ENCODE measurements at places on chromosomes 5 and 9.

DNA sequence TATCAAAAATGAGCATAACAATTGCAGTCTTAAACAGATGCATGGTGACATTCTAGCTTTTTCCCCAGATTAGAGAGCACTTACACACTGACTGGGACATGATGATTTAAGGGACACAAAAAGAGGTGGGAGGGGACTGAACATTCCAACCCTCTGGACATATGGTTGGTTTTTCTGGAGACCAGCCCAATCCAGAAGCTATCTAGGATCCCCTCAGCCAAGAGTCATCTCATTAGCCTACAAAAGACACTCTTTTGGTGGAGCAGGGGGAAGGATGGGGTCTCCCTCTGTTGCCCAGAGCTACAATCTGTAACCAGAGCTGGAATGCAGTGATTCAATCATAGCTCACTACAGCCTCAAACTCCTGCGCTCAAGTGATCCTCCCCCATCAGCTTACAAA, 97.3 kb upstream of the IQGAP2 start:
- no peak for DNase-seq

DNA sequence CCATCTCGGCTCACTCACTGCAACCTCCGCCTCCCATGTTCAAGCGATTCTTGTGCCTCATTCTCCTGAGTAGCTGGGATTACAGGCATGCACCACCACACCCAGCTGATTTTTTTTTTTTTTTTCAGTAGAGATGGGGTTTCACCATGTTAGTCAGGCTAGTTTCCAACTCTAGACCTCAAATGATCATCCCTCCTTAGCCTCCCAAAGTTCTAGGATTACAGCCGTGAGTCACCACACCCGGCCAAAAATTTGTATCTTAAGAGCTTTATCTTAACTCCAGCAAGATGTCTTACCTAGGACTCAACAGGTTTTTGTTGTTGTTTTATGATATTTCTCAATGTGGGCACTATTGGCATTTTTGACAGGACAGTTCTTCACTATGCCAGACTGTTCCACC, 27.9 kb downstream of the LYRM7 start:
- no peak for DNase-seq

DNA sequence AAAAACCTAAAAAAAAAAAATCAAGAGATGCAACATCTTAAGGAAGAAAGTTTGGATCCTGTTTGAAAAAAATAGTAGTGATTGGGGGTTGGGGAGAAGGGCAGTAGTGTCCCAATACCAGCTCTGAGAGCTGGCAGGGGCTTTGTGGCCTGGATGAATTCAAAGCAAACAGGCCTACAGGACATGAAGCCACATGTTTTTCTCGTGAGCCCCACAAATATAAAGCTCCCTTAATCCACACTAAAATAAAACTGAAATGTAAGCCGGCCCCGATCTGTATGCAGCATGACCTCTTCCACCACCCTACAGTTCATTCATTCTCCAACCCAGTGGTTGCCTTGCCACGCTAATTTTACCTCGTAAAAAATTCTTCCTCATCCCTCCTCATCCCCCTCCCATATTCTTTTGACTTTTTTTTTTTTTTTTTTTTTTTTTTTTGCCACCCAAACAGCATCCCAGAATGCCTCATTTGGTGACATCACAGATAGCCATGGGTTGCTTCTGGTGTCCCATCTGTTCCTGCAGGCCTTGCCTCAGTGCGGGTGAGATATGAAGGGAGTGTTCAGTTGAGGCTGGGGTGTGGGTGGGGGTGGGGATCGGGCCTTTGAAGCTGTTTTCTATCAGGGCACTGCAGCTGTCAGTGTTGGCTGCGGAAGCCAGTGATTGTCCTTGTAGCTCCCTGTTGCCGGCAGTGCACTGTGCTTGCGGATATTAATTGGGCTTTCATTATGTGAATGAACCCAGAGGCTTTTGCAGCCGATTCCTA, 81.6 kb upstream of the NFIB start:
- no peak for DNase-seq

DNA sequence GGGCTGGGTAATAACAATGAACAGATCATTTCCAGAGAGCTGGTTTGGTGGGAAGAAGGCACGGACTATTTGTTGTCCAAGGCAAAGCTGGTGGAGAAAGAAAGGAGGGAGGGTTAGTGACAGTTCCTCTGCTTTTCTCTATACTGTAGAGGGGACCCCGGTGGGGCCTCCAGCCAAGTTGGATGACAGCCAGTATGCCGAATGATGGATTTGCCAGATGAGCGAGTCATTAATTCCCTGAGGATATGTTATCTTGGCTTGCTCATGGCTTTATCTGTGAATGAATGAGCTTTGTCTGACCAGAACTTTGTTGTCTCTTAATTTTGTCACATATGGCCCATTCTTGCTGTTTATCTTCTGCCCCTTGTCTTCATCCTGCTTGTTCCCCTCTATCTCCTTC, 158.6 kb upstream of the GLRA1 start:
- DNase-seq = no peak

GRCh38 chr5:99445805-99446204, 517.0 kb upstream of the CHD1 start:
- DNase-seq = no peak

- no peak for DNase-seq
These were observed 75.6 kb downstream of the C7 start for GRCh38 chr5:40984884-40985283.

GRCh38 chr5:124655251-124655917, 91.1 kb downstream of the ZNF608 start:
- DNase-seq = peak; percentile 36

DNA sequence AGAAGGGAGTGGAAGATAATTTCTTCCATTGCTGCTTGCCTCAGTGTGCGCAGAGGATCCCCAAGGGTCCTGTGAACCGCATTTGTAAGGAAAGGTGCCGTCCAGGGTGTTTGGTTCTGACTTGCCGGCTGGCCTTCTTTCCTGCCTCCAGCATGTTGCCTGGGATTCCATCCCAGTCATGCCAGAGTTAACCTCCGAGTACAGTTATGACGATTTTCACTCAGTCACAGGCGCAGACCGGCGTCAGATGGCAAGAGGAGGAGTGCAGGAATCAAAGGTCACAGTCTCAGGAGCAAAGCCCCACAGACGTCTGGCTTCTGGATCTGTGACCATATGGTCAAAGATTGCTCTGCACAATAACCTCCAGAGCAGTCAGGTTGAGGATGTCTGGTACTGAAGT, 5.9 kb upstream of the GADD45G start:
- DNase-seq = no peak

GRCh38 chr5:163758283-163758711, 252.9 kb downstream of the MAT2B start:
- DNase-seq = no peak

Measured in ACHN (cell line).